ENCODE measurements at places on chromosomes 3 and 15.
A peak's percentile ranks its signal among the peaks of the same experiment; 100 is the strongest.

GRCh38 chr3:172516318-172517214 is 6.7 kb downstream of the TNFSF10 start:
- DNase-seq: no peak

- DNase-seq: no peak
These were observed 35.6 kb upstream of the SPTSSB start for GRCh38 chr3:161406594-161407555.

DNA sequence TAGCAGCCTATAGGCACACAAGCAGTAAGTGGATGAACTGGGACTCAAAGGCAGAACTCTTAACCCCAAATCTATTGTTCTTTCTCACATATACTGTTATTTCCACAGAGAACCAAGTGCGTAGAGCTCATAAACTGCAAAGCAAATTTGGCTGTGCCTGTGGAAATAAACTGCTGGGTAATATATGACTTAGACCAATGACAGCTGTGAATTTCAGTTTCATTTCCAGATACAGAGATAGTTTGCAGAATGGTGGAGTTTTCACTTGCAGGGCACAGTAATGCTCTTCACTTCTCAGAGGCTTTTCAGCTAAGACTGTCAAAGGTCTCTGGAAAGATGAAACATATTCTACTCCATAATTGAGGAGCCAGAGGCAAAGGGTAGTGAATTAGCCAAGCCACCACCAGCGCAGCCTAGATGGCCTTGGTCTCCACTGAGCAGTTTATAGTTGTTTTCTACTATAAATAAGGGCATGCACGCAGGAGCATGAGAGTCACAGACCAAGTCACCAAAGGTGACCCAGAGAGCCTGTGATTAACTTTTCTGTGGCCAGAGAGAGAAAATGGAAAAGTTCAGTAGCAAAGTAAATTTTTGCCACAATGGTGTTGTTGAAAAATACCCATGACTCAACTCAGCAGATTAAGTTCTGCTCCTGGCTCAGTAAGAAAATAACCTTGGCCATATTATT is 180.7 kb upstream of the GRM7 start:
- no peak for DNase-seq

GRCh38 chr3:32203854-32204253 is 34.6 kb upstream of the CMTM8 start:
- DNase-seq: no peak

GRCh38 chr15:52336529-52336928 is 40.9 kb upstream of the MYO5C start:
- DNase-seq: peak; percentile 11

DNA sequence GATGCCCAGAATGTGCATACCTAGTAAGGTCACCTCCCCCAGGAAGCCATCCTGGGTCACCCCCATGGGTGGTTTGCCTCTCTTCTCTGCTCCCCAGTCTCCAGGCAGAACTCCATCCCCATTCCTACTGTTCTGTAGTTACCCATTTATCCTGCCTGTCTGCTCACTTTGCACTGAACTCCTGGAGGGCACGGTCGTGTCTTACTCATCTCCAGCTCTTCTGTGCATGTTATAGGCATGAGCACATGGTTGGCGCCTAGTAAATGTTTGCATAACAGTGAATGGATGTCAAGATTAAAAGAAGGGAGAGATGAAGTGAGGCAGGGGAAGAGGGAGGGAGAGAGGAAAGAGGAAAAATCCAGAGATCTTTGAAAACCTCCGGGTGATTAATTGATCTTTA is 208.4 kb upstream of the TRIM42 start:
- DNase-seq: no peak

Data from NCI-H524 treated with DMSO at 0.1 percent for 48 hours (cell line).